ENCODE measurements at places on chromosomes 3 and 15. TPM values are rescaled to one million over a fixed set of nuclear protein-coding genes. Genes with fewer than 3 reads are reported as not detected.

GRCh38 chr15:74050556-74051234 lies 31.7 kb downstream of the GOLGA6A start:
- no peak for DNase-seq

DNA sequence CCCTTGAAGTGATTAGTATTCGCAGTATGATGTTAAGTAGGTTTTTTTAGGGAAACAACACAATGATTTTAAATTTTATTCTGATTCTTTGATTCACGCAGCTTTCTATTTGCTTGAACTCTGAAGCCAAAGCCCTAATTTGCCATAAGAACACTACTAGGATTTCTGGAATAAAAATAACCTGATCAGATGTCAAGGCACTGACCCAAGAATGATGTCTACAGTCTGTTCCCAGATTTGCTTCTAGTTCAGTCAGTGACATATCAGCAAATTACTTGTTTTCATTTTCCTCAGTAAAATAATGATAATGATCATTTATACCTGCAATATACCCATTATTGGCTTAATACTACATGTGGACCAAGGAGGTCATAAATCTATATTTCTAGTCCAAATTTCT lies 179.5 kb upstream of the EIF1B start:
- DNase-seq, result no peak

GRCh38 chr15:58697220-58697619 lies 52.3 kb downstream of the ADAM10 start:
- DNase-seq, result no peak

DNA sequence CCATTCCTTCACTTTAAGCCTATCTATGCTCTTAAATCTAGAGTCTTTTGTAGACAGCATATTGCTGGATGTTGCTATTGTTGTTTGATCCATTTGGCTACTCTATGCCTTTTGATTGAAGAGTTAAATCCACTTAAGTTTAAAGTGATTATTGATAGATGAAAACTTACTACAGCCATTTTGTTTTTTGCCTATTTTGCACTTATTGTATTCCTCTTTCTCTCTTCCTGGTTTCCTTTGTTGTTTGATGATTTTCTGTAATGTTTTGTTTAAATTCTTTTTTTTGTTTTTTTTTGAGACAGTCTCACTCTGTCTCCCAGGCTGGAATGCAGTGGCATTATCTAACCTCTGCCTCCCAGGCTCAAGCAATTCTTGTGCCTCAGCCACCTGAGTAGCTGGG lies 19.8 kb downstream of the IQCF6 start:
- no peak for DNase-seq

GRCh38 chr3:102144063-102144462 lies 290.8 kb upstream of the ZPLD1 start:
- DNase-seq, result no peak

- peak; percentile 31 for DNase-seq
Measured at GRCh38 chr15:95448531-95449229, 881.8 kb upstream of the NR2F2 start.

DNA sequence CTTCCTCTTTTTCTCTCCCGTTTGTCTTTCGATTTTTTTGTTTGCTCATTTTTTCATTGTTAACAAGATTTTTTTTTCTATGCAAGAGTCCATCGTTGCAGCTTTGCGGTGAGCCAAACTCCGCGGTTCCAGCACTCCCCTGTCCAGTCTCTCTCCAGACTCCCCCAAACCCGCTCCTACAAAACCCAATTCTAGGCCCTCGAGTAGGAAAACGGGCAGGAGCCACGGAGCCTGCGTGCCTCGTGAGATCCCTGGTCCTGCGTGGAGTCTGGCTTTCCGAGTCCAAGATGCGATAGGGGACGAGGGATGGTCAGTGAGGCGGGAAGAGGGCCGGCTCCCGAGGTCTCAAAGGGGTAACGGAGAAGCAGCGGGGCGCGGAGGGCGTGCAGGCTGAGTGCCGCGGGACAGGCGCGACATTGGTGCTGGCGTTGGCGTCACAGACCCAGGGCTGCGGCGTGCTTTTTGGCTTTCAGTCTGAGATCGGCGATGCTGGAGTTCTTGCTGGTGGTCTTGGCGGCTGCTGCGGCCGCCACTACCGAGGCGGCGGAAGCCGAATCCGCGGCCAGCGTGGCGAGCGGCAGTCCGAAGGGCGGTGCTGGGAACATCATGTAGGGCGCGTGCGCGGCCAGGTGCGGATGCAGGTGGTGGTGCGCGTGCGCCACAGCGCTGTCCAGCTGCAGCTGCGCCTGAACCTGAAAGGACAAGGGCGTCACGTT lies 8.5 kb downstream of the SHOX2 start:
- no peak for DNase-seq

DNA sequence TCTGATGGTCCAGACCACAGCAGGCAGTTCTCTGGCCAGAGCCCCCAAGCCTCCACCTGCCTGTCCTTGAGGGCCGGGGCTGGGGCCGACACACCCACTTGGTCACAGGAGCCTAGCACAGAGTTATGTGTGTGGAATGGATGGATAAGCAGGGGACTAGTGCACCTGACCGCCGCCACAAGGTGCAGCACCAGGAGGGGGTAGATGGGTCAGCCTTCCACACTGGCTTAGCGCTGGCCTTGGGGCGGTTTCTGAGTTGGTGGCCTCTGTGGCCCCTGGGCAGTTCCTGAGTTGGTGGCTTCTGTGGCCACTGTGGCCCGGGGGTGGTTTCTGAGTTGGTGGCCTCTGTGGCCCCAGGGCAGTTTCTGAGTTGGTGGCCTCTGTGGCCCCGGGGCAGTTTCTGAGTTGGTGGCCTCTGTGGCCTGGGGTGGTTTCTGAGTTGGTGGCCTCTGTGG lies 75.8 kb downstream of the FBLN2 start:
- DNase-seq, result no peak

DNA sequence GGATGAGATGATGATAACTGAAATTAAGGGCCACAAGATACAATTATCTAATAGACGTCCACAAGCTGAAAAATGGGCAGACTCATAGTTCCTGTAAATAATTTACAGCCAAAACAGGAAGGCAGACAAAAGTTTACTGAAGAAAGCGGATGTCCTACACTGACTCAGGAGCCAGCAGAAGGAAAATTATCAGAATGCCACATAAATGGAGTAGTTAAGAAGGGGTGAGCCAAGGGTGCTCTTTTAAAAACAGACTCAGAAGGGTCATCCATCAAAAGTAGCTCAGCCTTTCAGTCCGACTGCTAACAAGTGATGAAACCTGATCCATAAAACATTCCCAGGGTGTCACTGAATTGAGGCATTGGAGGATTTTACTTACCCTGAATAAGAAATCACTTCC lies 39.8 kb downstream of the TUSC7 start:
- DNase-seq, result peak; percentile 41

DNA sequence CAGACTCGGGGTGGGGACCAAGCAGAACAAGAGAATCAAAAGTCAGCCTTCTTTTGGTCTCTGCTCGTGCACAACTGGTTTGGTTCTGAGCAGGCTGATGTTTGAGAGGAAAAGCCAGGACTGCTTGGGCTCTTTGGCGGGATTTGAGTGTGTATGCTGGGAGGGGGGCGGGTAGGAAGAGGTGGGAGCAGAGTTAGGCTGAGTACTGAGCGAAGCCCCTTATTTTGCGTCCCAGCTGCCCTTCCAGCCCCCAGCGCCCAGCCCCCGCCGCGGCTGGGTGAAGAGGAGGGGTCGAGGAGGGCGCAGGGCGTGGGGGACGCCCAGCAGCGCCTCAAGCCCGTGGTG lies 153.5 kb upstream of the GOLIM4 start:
- DNase-seq, result peak; percentile 50

- DNase-seq, result no peak
Measured at GRCh38 chr15:96066126-96066525, 264.4 kb upstream of the NR2F2 start.

DNA sequence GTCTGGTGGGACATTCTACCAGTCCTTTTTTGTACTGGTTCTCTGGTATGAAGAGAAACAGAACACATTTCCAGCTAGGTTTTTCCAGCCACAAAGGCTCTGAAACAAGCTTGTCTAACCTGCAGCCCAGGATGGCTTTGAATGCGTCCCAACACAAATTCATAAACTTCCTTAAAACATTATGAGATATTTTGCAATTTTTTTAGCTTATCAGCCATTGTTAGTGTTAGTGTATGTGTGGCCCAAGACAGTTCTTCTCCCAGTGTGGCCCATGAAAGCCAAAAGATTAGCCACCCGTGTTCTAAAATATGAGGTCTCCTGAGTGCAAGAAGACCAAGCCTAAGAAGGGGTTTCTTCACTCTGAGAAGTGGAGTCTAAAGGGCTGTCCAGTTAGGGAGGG lies 18.4 kb upstream of the TIMP4 start:
- no peak for DNase-seq

- DNase-seq, result no peak
Measured at GRCh38 chr15:65619626-65620290, 2.0 kb upstream of the SLC24A1 start.

GRCh38 chr15:69557707-69558409 lies 105.2 kb downstream of the RPLP1 start:
- no peak for DNase-seq

DNA sequence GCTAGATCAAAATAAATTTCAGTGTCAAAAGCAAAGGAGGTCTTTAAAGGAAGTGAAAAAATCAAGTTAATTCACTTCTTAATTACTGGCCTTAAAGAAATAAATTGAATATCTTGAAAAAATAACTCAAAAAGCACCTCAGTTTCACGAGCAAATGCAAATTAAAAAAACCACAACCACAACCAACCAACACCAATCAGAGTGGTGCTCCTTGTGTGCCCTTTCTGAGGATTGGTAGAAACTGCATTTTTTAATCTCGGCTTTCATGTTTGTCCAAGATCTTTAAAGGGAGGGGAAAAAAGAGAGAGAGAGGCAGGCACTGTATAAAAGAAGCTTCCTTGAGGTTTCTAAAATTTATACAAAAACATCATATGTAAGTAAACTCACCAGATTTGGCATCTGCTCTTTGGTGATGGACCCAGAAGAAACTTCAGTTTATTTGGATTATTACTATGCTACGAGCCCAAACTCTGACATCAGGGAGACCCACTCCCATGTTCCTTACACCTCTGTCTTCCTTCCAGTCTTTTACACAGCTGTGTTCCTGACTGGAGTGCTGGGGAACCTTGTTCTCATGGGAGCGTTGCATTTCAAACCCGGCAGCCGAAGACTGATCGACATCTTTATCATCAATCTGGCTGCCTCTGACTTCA lies at the start of gene GPR15:
Gene GPR15, plus strand, starts transcription at position 357 of the 653 bp plus-strand sequence. Its CDS starts 56 bp downstream, at position 413.
- no peak for DNase-seq

GRCh38 chr3:49121132-49121736 lies 611 bp upstream of the USP19 start:
- DNase-seq, result no peak

DNA sequence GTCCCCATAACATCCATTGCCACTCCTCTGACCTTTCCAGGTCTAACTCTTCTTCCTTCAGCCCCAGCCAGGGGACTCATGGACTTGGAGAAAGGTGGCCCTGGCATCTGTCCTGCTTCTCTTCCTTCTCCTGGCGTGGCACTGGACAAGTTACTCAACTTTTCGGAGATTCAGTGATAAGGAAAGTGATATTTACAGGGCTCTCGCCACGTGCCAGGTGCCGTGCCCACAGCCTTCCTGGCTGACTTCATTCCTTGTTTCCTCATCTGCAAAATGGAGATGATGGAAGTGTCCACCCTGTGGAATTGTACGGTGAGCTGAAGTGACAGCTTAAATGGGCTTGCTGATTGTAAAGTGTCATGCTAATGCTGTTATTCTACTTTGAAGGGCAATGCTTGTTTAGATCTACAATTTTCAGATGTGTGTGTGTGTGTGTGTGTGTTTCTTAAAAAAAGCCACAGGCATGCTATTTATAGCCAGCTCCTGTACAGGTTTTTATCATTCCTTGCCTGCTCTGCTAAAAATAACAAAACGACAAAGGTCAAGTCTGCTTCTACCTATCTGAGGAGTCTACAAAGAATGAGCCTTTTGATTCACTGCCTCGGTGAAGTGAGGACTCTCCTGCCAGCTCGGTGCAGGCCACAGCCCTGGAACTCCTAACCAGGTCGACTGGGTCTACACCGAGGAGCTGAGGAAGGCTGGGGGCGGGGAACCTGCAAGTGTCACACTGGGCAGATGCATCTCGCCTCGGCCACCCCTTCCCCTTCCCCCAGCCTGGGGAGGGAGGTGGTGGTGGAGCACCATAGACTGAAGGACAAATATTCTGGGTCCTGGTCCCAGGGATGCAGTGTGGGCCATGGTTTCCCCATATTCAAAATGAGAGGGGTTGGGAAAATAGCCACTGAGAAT lies 11.4 kb upstream of the ATP2B2 start:
- peak; percentile 50 for DNase-seq

Gene SLC28A1
- total RNA-seq, result not detected

Gene CIB1
- total RNA-seq, result 27.7 TPM

Gene LYZL4
- total RNA-seq, result not detected

Gene GNB4
- total RNA-seq, result 49.6 TPM

Gene ALPK3
- total RNA-seq, result 0.50 TPM

Gene ATP2B2
- not detected for total RNA-seq

Gene C3orf20
- total RNA-seq, result not detected

Gene ISL2
- total RNA-seq, result 0.26 TPM

Gene A4GNT
- not detected for total RNA-seq

Gene LDHAL6B
- not detected for total RNA-seq
